ENCODE measurements at places on chromosomes 1 and 21. TPM values are rescaled to one million over a fixed set of nuclear protein-coding genes. Genes with fewer than 3 reads are reported as not detected.

- DNase-seq, result no peak
These were observed 15.1 kb downstream of the MCOLN3 start for GRCh38 chr1:85033221-85033620.

GRCh38 chr1:209802780-209803152 lies 3.2 kb downstream of the IRF6 start:
- DNase-seq, result no peak

GRCh38 chr1:239383714-239384113 lies 2.7 kb upstream of the CHRM3 start:
- no peak for DNase-seq

GRCh38 chr1:97384294-97384968 lies 536.4 kb downstream of the DPYD start:
- DNase-seq, result no peak

- DNase-seq, result peak; percentile 88
These were observed 14.1 kb upstream of the ZNF436 start for GRCh38 chr1:23383577-23384311.

CACNA1S gene
- 31.7 TPM for polyA plus RNA-seq

RXRG gene
- 59.3 TPM for polyA plus RNA-seq

PRRX1 gene
- polyA plus RNA-seq, result 168 TPM

IVNS1ABP gene
- polyA plus RNA-seq, result 58.7 TPM

TSPAN1 gene
- 1.7 TPM for polyA plus RNA-seq

DNA sequence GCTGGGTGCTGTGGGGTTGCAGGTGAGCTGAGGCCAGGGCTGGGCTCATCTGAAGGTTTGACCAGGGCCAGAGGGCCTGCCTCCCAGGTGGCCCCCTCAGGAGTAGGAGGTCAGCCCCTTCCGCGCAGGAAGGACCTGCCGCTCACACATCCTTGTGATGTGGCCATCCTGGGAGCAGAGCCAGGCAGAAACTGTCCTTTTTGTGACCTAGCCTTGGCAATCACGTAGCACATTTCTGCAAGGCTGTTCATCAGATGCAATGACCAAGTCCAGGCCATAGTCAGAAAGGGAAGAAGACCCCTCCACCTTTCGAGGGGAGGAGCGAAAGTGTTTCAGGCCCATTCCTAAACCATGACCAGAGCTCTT lies 55.5 kb upstream of the TRAPPC10 start:
- DNase-seq, result peak; percentile 69

IL20 gene
- polyA plus RNA-seq, result not detected

TMPRSS15 gene
- polyA plus RNA-seq, result 0.85 TPM

- DNase-seq, result no peak
These were observed 886.8 kb downstream of the KCNT2 start for GRCh38 chr1:195721210-195721971.

DNA sequence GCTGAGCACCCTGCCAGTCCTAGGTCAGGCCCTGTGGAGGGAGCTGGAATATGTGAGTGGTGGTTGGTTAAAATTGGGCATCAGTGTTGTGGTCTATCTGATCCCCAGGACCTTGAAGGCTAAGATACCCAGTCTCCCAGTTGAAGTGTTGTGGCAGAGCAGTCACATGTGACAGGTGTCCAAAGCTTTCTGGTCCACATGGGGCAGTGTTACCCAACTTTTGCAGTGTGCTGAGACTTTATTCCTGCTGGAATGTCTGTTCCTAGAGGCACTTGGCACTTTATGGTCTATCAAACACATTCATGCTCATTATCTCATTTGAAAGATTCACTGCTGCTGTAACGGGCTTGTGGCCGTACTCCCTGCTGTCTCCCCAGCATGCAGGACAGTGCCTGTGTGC lies 21.0 kb upstream of the LORICRIN start:
- no peak for DNase-seq

DNA sequence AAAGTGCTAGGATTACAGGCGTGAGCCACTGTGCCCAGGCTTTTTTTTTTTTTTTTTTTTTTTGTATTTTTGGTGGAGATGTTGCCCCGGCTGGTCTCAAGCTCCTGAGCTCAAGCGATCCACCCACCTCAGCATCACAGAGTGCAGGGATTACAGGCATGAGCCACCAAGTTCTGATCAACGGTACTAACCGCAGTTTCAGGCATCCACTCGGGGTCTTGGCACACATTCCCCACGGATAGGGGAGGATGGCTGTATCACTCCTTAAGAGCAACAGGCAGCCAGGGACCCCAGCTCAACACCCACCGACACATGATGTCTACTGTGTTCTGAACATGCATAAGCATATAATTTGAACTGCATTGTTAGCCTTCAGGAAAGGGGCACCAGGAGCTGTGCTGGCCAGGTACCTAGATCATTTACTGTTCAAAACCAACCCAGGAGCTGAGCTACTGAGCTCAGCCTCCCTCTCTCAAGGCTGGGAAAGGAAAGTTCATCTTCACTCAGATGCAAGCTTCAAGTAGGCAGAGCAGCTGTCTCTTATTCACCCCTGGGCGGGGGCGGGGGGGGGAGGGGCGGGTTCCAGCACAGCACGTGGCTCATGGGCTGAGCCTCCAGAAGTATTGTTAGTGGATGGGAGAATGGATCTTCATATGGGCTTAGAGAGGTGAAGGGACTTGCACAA lies 24.7 kb downstream of the CAPZB start:
- no peak for DNase-seq

- DNase-seq, result no peak
These were observed 200.0 kb downstream of the MATN1 start for GRCh38 chr1:30523055-30524020.

Measured in muscle of leg (tissue), 16 donors.